Foreskin keratinocyte (primary cell): ENCODE measurements at places on chromosomes 11 and 22. TPM values are rescaled to one million over a fixed set of nuclear protein-coding genes. Genes with fewer than 3 reads are reported as not detected.

DNA sequence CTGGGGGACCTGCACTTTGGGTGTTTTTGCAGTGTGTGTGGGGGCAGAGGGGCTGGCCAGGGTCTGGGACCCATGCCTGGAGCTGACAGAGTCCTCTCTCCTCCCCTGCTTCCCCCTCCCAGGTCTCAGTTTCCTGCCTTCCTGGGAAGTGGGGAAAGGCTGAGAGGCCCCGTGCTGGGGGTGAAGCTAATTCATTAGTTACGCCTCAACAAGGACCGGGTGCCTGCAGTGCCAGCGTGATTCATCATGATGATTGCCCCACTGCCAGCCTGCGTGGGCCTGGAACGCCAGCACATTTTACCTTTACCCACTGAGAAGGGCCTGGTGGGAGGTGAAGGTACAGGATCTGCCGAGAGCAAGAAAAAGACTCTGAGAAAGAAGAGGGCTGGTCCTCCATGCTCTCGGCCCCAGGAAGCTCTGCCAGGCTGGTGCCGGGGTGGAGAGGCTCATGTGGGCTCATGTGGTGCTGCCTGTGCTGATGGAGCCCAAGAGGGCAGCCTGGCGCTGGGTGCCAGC is 2.9 kb upstream of the LRRC10B start:
- DNase-seq: no peak

DNA sequence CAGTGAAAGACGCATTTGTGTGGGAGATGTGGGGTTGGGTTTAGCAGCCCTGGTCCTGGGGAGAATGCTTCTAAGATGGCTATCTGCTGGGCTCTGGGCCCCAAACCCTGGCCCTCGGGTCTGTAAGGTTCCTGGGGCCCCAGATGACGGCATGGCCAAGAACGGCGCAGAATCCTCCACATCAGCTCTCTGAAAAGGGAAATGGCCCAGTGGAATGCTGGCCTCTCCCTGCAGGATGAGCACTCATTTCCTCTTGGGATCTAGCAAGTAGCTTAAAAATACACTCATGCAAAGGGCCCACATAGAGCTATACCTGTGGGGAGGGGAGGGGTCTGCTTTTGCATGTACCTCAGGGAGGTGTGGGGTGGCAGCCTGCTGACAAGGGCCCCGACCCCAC is 37.5 kb upstream of the LINC01488 start:
- DNase-seq: no peak

DNA sequence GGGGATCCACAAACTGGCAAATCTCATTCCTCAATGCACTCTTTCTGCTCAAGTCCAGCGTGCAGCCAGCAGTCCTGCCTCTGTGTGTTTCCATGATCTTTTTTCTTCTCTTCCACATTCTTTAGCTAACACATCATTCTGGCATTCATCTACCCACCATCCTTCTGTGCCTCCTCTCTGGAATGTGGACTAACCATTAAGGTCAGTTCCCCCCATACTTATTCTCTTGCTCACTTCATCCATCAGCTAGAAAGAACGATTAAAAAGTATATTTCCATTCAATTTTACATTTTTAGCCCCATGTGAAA is 7.8 kb downstream of the KIRREL3 start:
- DNase-seq: peak; percentile 58

GRCh38 chr22:19825904-19826618 is 28.6 kb downstream of the GNB1L start:
- no peak for DNase-seq

DNA sequence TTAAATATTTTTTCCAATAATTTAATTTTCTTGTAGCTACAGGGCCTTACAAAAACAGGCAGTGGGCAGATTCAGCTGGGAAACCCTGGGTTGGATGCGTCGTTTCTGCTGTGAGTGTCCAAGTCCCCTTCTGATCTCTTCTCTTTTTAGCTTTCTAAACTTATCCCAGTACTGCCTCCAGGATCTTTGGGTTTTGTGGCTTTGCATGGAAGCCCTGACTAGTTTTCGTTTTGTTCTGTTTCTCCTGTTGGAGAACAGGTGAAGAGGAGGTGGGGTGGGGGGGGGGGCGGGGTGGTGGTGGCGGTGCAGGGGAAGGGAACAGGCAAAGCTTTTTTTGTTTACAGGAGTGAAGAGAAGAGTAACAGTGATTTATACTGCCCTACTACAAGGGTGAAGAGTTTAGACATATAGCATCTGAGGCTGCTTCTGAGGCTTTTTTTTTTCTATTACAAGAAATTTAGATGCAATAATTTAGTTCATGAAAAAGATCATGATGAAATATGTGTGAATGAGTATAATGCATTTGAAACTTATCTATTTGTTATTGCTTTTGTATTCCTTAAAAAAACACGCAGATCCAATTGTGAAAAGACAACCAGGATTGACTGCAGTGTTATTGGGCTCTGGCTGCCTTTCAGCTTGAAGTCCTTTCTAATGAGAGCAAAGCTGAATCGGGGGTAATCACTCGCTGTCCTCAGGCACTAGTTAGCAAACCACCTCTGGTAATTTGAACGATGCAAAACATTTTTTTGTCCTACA is 142.9 kb downstream of the NCAM1 start:
- no peak for DNase-seq

GRCh38 chr11:16840951-16841350 is 102.5 kb downstream of the C11orf58 start:
- DNase-seq: no peak

Gene GAS2
- total RNA-seq: 0.54 and 0.63 TPM in 2 replicates

DNA sequence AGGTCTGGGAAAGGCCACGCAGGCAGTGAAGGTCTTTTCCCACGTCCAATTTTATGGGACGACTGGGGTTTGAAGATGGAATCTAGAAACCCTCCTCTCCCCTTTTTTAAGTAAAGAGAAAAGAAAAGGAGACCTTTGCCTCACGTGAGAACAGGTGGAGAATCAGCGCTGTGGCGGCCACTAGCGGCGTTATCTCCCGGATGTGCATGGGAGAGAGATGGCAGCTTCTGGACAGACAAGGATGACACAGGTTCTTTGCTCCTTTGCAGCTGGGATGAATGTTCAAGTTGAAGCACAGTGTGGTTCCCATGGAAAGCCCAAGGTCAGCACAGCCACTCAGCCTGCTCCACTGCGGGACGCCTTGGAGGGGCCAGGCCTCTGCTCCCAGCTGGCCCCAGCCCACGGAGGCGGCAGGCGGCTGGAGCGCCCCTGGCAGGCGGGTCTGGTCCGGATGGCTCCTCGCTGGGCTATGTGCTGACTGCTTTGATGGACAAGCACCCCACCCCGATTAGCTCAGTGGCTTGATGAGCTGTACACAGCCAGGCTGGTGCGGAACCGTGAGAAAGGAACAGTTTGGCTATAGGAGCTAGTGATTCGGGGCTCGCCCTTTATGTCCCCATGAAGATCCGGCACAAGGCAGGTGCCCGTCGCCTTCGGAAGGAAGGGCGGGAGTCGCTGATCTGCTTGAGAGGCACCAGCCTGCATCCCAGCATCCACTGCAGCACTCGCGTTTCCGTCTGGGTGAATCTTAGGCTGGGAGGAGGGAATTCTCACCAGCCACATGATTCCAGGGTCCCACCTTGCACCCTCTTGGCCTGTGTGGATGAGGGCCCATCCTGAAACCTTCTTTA is 14.5 kb upstream of the BID start:
- DNase-seq: no peak

GRCh38 chr11:130145975-130146776 is 13.4 kb upstream of the ST14 start:
- peak; percentile 89 for DNase-seq

DNA sequence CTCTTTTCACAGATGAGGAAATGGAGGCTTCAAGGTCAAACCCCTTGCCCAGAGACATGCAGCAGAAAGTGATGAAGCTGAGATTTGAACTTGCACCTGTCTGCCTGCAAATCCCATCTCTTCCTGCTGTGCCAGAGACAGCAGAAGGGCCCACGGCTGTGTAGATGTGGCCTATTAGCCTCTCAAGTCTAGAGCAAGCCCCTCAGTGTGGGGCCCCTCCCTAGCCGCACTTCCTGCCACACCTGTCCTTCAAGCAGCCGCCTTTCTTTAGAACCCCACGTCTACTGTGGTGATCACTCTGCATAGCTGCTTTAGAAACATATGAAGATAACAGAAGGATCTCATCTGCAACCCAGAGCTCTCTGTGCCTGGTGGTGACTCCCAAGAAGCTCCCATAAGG is 41.2 kb upstream of the JAM3 start:
- DNase-seq: no peak

DNA sequence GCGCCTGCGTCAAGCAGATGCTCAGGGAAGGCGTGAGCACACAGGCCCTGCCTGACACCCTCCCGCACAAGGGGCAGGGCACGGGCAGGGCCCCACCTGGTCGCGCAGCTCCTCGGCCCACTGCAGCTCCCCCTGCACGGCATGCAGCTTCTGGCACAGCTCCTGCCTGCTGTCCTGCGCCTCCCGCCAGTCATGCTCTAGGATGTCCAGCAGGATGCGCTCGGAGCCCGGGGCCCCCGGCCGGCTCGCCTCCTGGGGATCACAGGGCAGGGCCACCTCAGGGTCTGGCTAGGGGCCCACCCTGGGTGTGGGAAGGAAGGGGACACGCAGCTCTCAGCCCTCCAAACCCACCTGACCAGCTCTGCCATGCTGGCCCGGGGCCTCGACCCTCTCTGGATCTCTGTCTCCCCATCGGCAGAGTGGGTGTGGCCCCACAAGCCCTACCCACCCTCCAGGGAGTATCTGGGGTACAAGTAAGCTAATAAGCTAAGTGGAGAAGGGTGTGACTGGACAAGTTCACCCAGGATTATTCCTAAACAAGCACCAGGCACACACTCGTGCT is 10.7 kb downstream of the CARD10 start:
- DNase-seq: no peak

DNA sequence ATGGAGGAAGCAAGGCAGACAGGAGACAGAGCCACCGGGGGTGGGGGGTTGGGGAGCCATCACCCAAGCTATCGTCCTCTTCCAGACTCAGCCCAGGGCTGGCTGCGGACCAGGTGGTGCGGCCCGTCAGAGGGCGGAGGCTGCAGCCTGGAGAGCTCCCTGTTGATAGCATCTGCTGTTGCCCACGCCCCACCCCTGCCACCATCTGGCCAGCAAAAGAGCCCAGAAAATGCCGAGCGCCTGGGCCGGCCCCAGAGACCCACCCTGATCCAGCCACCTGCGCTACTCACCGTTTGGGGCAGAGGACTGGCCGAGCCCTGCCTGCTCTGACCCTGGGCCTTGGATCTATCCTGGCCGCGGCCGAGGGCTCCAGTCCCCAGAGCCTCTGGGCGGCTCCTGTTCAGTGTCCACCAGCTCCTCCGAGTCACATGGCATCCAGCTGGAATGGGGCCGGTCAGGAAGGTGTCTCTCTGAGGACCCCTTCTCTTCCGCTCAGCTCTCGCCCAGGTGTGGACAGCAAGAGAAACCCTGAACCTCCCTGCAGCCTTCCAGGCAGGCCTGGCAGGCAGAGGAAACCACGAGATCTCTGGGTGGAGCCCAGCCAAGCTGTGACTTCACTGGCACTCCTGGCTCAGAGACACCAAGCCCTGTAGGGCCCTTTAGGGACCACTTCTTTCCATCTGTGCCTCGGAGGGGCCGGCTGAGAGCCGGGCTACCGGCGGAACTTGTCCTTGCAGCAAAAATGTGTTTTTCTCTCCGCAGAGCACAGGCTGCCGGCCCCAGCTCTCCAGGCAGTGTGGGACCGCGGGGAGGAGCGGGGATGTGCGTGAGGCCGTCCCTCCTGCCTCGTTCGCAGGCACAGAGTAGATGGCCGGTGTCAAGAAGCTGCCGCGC is at the start of gene MRGPRE:
Gene MRGPRE, minus strand, starts transcription at position 567 of the 894 bp plus-strand sequence. CDS start 3,618 bp downstream, outside the sequence.
- DNase-seq: no peak

GRCh38 chr11:93541884-93542810 is 1.0 kb downstream of the SMCO4 start:
- peak; percentile 34 for DNase-seq

GRCh38 chr11:55707029-55707428 is 45.0 kb downstream of the OR4C6 start:
- DNase-seq: no peak

Gene RABL2B
- total RNA-seq: 19.6 and 20.7 TPM in 2 replicates

Gene SRPRA
- 77.4 and 89.9 TPM in 2 replicates for total RNA-seq

- DNase-seq: no peak
Measured at GRCh38 chr11:72653649-72654048, 20.6 kb downstream of the PDE2A start.

DNA sequence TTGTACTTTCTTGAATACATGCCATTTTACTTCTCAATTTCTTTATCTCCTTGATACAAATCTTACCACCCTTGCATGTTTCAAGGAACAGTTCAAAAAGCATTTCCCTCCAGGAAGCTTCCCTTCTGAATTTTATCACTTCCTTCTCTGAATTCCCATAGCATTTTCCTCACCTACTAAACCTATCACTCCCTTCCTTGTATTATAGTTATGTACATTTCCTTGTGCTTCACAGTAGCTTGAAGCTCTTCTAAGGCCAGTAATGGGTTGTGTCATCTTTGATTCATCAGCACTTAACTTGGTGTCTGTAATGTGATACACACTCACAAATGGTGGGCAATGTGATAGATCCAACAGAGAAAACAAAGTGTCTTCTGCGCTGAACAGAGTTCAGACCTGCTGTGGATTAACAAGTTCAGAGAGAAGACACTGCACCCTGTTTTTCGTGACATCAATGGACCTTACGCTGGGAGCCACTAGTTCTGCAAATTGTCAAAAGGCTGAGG is 127.5 kb downstream of the CCDC81 start:
- no peak for DNase-seq

- DNase-seq: no peak
Measured at GRCh38 chr22:44580176-44581095, 82.4 kb upstream of the RTL6 start.

GRCh38 chr11:122701143-122701542 is 45.6 kb downstream of the UBASH3B start:
- DNase-seq: no peak

Gene AP1B1
- 78.0 and 80.3 TPM in 2 replicates for total RNA-seq

Gene DPP3
- total RNA-seq: 64.9 and 73.3 TPM in 2 replicates

- peak; percentile 57 for DNase-seq
Measured at GRCh38 chr22:36331912-36332622, 55.7 kb downstream of the MYH9 start.

- DNase-seq: no peak
Measured at GRCh38 chr11:2837096-2837601, 48.4 kb downstream of the CDKN1C start.

Gene PAMR1
- total RNA-seq: 0.46 and 0.68 TPM in 2 replicates

Gene CCDC81
- 0.14 and 0.17 TPM in 2 replicates for total RNA-seq

DNA sequence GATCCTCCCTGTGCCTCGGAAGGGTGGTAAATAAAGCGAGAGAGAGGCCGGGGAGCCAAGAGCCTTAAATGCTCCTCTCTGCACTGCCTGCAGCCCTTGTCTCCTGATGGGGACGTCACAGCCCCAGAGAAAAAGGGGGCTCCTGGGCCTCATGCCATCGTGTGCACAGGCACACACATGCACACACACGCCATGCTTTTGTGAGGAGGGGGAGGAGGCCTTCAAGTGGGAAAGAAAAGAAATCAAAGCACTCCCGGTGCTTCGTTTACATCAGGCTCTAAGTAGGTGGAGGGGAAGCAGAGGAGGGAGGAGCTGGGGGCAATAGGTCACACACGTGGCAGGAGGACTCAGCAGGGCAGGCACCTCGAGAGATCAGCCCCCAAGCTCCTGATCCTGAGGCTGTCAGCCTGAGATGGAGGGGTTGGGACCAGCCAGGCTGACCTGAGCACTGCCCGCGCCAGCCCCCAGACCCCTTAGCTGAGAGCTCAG is 68.2 kb upstream of the NECTIN1 start:
- no peak for DNase-seq

Gene CASP5
- not detected in 2 replicates for total RNA-seq

- DNase-seq: no peak
Measured at GRCh38 chr11:64014356-64014755, 21.4 kb upstream of the FLRT1 start.

Gene TIMP3
- 29.7 and 35.1 TPM in 2 replicates for total RNA-seq

Gene MS4A7
- not detected in 2 replicates for total RNA-seq

GRCh38 chr11:46374815-46375214 is 6.7 kb upstream of the MDK start:
- no peak for DNase-seq
